ENCODE measurements at places on chromosomes 11 and 22.
A peak's percentile ranks its signal among the peaks of the same experiment; 100 is the strongest.

GRCh38 chr22:35446365-35446764 is 46.4 kb downstream of the MCM5 start:
- DNase-seq, result no peak

- no peak for DNase-seq
These were observed 59.8 kb upstream of the WNT7B start for GRCh38 chr22:46036558-46037408.

- DNase-seq, result no peak
These were observed 70.2 kb downstream of the NOX4 start for GRCh38 chr11:89420981-89421380.

- DNase-seq, result no peak
These were observed 99.3 kb downstream of the CWC15 start for GRCh38 chr11:94873916-94874540.

DNA sequence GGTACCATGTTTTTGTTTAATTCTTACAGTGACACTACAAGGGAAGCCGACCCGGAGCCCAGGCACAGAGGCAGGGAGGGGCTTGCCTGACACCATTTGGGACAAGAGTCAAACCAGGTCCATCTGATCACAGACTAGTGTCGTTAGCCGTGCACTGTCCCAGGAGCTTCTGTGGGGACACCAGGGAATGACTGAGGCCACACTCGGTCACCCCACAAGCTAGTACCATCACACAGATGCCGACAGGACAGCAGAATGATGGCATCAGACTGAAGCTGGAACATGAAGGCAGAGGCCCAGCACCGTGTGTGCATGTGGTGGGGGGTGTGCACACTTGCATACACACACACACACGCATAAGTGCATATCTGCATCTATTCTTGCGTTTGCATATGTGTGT is 61.5 kb upstream of the NECTIN1 start:
- DNase-seq, result no peak

GRCh38 chr11:119024430-119025098 is 6.0 kb downstream of the TRAPPC4 start:
- DNase-seq, result no peak

DNA sequence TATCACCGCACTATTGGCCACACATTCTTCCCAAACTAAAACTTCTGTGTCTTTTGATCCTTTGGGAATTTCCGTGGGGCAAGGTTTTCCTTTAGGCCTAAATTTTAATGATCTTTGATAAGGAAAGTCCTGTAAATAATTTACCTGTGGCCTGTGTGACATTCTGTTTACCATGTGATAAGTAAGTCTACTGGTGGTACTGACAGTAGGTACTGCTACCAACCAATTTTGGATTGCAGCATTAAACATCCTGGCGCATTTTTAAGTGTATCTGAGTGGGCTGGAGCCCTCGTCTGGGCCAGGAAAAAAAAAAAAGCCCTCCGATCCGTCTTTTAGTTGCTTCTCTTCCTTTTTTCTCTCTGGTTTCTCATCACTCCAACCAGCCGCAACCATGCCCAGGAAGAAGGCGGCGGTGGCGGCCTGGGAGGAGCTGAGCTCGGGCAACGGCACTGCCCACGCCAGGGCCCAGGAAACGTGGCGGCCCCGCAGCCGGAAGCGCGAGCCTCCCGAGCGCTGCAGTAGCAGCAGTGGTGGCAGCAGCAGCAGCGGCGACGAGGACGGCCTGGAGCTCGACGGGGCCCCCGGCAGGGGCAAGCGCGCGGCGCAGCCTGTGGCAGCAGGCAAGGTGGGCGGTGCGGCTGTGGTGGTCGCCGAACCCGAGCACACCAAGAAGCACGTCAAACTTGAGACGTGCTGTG is 33.6 kb downstream of the ASRGL1 start:
- DNase-seq, result no peak

- peak; percentile 74 for DNase-seq
These were observed 50.3 kb downstream of the CD6 start for GRCh38 chr11:61021661-61022212.

- no peak for DNase-seq
These were observed 310.1 kb downstream of the CADM1 start for GRCh38 chr11:115193914-115194801.

DNA sequence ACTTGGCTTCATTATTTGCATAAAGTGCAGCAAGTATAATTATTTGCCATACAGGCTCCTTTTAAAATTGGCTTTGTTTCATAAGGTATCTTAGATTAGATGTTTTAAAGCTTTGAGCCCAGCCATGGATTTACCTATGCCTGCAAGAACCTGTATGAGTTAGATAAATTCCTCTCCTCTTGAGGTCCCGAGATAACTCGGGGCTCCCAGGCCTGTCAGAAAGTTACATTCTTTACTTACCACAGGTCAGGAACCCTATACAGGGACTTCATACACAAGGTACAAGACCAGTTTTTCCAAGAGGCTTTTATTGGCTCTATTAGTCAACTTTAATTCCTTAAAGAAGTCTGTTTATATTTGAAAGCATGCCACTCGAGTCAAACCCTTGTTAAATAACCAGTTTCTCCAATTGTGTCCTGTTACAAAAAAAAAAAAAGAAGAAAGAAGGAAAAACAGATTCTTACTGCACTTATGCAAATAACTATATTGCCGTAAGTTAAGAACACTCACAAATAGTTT is 2.3 kb upstream of the C1QTNF6 start:
- DNase-seq, result no peak

DNA sequence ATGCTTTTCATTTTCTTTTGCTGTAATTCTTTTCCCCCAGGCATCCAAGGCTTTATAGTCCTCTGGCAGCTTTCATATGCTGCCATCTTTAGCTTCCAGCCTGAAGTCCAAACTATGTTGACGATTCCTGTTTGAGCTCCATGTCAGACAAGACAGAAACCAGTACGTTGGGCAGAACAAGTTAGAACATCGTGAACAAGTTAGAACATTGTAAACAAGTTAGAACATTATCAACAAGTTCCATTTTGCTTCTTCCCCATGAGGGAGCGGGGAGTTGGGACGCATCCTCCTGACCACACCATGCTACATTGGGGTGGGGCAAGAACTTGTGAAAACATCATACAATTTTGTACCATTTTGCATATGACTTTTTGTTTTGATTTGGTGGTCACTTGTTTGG is 23.9 kb downstream of the GLB1L2 start:
- no peak for DNase-seq

DNA sequence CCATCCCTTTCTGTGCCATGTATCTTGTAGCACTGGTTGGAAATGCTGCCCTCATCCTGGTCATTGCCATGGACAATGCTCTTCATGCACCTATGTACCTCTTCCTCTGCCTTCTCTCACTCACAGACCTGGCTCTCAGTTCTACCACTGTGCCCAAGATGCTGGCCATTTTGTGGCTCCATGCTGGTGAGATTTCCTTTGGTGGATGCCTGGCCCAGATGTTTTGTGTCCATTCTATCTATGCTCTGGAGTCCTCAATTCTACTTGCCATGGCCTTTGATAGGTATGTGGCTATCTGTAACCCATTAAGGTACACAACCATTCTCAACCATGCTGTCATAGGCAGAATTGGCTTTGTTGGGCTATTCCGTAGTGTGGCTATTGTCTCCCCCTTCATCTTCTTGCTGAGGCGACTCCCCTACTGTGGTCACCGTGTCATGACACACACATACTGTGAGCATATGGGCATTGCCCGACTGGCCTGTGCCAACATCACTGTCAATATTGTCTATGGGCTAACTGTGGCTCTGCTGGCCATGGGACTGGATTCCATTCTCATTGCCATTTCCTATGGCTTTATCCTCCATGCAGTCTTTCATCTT is 414 bp downstream of the OR52D1 start:
- DNase-seq, result no peak

DNA sequence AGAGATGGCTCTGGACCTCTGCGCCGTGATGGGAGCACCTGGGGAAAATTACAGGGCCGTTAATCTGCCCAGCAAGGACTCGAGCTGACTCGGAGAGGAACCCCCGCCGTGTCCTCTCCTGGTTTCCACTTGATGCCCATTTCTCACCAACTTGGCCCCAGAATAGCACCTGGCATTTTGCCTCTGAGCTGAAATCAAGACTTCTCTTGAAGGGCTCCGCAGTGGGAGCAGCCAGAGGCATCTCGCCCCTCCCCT is 19.0 kb upstream of the CABP7 start:
- no peak for DNase-seq

DNA sequence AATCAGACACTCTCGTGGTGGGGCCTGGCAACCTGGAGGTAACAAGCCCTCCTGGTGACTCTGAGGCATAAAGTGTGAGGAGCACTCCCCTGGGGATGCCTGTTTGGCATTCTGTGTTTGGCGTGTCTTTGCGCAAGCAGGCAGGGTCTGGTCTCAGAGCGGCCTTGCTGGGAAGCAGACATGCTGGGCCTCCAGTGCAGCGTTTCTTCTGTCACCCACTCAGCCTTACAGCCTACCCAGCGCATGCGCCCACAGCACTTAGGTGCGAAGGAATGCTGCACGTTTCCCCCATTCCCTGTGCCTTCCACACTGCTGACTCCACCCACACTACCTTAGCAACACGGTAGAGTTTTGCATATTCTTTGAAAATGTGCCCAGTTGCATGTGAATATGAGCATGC is 7.4 kb upstream of the CXCR5 start:
- DNase-seq, result no peak

- no peak for DNase-seq
These were observed 47.1 kb upstream of the OPCML start for GRCh38 chr11:133579165-133580031.

- no peak for DNase-seq
These were observed 6.0 kb upstream of the MAPK11 start for GRCh38 chr22:50276143-50276542.

DNA sequence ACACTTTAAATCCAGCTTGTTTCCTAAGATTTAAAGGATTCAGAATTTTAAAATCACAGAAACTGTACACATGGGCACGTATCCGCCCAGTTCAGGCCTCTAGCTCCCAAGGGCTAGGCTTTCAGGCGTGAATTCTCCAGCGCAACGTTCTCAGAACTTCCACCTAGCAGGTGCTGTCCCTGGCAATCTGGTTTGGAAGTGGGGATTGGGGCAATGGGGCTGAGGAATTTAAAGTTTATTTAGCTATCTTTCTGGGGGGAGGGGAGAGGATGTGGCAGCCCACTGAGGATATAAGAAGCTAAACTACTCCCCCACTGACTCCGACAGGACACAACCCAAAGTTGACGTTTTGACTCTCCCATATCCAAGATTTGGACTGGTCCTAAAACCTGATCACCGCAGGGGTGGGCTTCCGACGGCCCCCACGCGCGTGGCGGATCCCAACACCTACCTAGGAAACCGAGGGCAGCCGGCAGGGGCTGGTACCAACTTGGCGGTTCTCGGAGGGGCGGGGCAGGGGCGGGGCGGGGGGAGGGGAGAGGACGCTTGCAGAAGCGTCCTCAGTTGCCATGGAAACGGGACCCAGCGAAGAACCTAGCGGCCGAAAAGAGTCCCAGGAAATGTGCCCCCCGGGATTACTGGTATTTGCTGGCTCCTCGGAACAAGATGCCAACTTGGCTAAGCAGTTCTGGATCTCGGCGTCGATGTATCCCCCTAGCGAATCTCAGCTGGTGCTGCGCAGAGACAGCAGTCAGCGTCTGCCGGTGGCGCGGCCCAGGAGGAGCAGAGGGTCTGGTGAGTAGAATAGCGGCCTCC is at the start of gene HOATZ:
Gene HOATZ, plus strand, starts transcription at position 563 of the 816 bp plus-strand sequence. Its CDS starts 7 bp downstream, at position 570.
- DNase-seq, result no peak

- no peak for DNase-seq
These were observed 15.3 kb upstream of the SYTL2 start for GRCh38 chr11:85826116-85826855.

- no peak for DNase-seq
These were observed 9.7 kb downstream of the TMEM45B start for GRCh38 chr11:129825380-129825779.

DNA sequence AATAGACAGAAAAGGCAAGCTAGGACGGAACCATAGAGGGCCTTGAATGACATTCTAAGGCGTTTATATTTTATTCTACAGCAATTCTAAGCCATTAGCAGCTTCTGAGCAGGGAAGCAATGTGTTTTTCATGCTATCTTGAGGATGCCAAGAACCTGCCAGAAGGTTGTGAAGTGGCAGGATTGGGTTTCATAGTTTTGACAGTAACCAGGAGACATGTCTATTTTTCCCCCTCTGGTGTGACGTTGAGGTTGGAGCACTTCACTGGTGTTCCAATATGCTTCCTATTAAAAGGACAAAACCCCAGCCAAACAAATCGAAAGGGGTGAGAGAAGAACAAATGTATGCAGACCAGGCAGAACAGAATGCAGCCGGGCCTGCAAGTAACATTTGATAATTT is 148.2 kb downstream of the SPATA19 start:
- DNase-seq, result no peak

GRCh38 chr11:75342966-75343870 is 8.2 kb downstream of the ARRB1 start:
- DNase-seq, result no peak

GRCh38 chr11:47980907-47981621 is 705 bp downstream of the PTPRJ start:
- no peak for DNase-seq

DNA sequence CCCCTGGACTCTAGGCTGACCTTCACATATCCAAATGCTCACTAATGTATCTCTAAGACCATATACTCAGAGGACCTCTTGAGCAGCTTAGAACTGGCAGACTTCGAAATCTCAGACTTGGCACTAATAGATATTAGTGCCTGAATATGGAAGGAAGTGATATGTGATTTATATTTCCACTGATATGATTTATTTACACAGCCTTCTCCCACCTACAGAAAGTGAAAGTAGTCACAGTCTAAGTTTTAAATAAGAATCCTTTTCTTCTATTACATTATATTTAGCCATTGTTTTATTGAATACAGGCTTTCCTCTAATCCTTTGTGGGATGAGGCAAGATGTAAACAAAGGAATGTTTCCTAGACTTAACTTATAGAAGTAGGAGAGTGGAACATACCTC is 6.7 kb upstream of the NAV2 start:
- DNase-seq, result no peak

GRCh38 chr11:11916981-11917399 is 75.2 kb downstream of the USP47 start:
- DNase-seq, result no peak

DNA sequence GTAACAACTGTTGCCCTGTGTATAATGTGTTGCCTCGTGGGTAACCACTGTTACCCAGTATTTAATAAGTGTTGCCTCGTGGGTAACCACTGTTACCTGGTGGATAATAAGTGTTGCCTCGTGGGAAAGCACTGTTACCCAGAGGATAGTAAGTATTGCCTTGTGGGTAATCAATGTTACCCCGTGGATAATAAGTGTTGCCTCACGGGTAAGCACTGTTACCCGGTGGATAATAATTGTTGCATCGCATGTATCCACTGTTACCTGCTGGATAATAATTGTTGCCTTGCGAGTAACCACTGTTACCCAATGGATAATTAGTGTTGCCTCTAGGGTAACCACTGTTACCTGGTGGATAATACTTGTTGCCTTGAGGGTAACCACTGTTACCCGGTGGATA is 17.1 kb upstream of the NXPE4 start:
- no peak for DNase-seq

DNA sequence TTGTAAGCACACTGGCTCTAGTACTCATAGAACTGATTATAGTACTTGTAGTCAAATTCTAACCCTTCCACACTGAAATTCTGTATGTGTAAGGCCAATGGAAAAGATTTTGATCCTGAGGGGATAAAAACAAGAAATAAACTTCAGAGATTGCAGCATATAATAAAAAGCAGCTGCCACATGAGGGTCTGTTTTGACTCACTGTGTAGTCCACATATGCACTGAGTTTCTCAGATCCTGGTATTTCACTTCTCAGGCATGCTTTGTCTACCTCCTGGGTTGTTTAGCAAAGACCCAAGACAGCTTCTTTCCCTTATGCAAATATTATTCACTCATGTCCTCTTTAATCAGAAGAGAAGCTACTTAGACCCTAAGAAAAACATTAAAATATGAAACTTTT is 71.1 kb upstream of the SLC5A12 start:
- DNase-seq, result no peak

- DNase-seq, result no peak
These were observed 10.4 kb downstream of the SPATA19 start for GRCh38 chr11:133834682-133835592.

All from activated T-helper 1 cell treated with anti-CD3 and anti-CD28 coated beads, Interleukin-2, amount 50 U/mL, for 16 hours (primary cell).